Prostate gland (tissue), 2 donors: ENCODE measurements at places on chromosomes 2 and 18. TPM values are rescaled to one million over a fixed set of nuclear protein-coding genes. Genes with fewer than 3 reads are reported as not detected.

The ESPNL gene
- total RNA-seq = 3.9 TPM

GRCh38 chr2:240746671-240747070 is 55.0 kb downstream of the AQP12A start:
- H3K4me3 ChIP-seq = no peak overlapping the region
- H3K27me3 ChIP-seq = no peaks in the 10 kb centered on the region
- H3K36me3 ChIP-seq = no peaks in the 10 kb centered on the region
- no peak overlapping the region for H3K27ac ChIP-seq
- H3K4me1 ChIP-seq = no peaks in the 10 kb centered on the region
- no peak for DNase-seq

DNA sequence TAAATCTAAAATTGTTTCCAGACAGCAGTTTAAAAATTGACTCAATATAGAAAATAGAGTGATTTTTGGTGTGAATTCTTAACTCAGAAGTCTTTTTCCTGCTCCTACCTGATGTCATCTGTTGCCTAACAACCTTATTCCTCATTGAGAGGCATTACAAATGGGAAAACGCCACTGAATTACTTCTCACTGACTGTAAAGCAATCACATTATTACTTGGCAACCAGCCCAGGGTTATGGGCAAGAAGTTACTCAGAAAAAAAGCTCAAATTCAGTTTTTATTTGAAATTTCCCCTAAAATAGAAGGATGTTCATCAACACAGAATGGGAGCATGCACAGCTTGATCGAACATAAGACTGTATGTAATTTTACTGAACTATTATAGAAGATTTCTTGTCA is 201.8 kb upstream of the GULP1 start:
- no peak overlapping the region for H3K27ac ChIP-seq
- H3K27me3 ChIP-seq = no peaks in the 10 kb centered on the region
- H3K36me3 ChIP-seq = no peaks in the 10 kb centered on the region
- H3K4me3 ChIP-seq = no peak overlapping the region
- DNase-seq = no peak
- H3K4me1 ChIP-seq = no peaks in the 10 kb centered on the region

DNA sequence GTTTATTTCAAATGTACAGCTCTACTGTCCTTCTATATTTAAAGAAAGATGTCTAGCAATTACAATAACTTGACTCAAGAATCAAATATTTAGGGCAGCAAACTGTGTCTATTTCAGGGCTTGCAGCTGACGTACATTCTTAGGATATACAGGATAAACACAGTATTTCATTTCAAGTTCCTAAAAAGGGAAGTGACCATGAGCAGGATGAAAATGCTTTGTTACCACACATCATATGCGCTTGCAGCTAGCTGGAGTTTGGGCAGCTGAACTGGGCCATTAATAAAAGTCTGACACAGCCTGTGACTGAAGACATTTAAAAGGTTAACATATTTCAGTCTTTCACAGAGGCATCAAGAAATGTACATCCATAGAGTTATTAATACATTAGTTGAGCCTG is 264.6 kb upstream of the TRIB2 start:
- H3K4me3 ChIP-seq = no peak overlapping the region
- H3K36me3 ChIP-seq = no peaks in the 10 kb centered on the region
- no peaks in the 10 kb centered on the region for H3K4me1 ChIP-seq
- no peak for DNase-seq
